Ovary (tissue), 10 donors: ENCODE measurements at places on chromosomes 13 and 19.

GRCh38 chr13:103130681-103131210, 64.5 kb upstream of the SLC10A2 start:
- DNase-seq: no peak

GRCh38 chr19:1237027-1237659, 662 bp downstream of the CBARP start:
- DNase-seq: peak; percentile 70

- DNase-seq: no peak
These were observed 9.9 kb downstream of the PPFIA3 start for GRCh38 chr19:49129238-49129583.

DNA sequence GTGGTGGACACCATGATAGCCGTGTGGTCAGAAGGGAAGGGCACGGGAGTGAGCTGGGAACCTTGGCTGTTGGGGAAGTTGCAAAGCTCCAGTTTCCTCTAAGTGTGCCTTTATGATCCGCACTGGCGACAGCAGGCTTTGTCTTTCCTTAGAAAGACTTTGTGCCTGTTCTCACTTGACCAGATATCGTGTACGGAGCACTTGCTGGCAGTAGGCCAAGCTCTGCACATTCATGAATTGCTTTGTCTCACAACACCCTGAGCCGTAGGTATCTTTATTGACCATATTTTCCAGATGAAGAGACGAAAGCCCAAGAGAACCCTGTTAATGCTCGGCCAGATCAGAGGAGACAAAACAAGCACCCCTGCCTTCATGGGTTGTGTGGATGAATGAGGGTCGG, 15.1 kb downstream of the CUL4A start:
- DNase-seq: no peak

GRCh38 chr13:56352901-56353300, 787.8 kb upstream of the PRR20A start:
- no peak for DNase-seq

- peak; percentile 11 for DNase-seq
These were observed 165.4 kb downstream of the FLT1 start for GRCh38 chr13:28329395-28330158.

DNA sequence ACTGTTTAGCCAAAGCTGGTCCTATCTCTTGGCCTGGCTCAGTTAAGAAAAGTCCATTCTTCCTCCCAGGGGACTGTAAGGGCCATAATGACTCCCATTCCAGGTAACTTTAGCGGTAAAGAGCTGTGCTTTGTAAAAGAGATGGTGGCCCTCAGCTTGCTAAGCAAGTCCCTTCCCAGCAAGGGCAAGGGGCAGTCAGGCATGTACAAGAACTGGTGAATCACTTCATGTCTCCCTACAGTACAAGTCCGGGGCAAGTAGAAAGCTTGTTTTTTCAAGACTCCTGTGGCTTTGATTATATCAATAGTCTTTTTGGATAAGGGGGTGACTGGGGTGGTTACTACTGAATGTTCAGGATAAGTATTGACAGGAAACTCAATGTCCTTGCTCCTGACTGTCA, 88.9 kb downstream of the SLC25A15 start:
- DNase-seq: no peak

GRCh38 chr13:42076309-42076713, 27.9 kb downstream of the DGKH start:
- no peak for DNase-seq

- DNase-seq: no peak
These were observed 525 bp downstream of the BORA start for GRCh38 chr13:72728290-72728605.

- DNase-seq: no peak
These were observed 1651.9 kb upstream of the MIR17HG start for GRCh38 chr13:89695343-89696257.

GRCh38 chr19:44745341-44745831, 3.1 kb upstream of the BCL3 start:
- peak; percentile 81 for DNase-seq

GRCh38 chr13:74921326-74921725, 560.6 kb downstream of the TBC1D4 start:
- no peak for DNase-seq

DNA sequence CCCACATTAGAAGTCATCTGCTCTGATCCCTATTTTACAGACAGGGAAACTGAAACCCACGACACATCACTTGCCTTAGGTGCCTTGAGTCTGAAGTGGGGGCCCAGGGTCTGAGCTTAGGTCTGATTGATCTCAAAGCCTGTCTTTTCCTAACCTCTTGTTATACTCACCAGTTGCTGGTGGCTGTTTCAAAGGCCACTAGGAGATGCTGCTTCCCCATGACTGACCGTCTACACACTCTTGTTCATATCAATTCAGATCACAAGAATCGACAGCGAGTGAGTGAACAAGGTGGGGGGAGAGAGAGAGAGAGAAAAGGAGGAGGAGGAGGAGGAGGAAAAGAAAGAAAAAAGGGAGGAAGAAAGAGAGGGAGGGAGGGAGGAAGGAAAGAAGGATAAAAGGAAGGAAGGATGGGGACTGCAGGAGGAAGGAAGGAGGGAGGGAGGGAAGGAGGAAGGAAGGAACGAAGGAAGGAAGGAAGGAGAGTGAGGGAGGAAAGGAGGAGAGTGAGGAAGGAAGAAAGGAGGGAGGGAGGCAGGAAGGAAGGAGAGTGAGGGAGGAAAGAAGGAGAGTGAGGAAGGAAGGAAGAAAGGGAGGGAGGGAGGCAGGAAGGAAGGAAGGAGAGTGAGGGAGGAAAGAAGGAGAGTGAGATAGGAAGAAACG, 3.3 kb downstream of the OR10H1 start:
- no peak for DNase-seq

- DNase-seq: no peak
These were observed 3.0 kb upstream of the MATK start for GRCh38 chr19:3788996-3789778.
